ENCODE measurements at places on chromosomes 6 and 20. TPM values are rescaled to one million over a fixed set of nuclear protein-coding genes. Genes with fewer than 3 reads are reported as not detected.

MRAP2 gene
- total RNA-seq = 0.16 TPM

CLPSL2 gene
- not detected for total RNA-seq

KIF13A gene
- total RNA-seq = 79.5 TPM

SLC39A7 gene
- total RNA-seq = 37.0 TPM

LGSN gene
- not detected for total RNA-seq

BANF2 gene
- total RNA-seq = not detected

KCNK5 gene
- 0.06 TPM for total RNA-seq

BICRAL gene
- total RNA-seq = 12.2 TPM

ZNF217 gene
- total RNA-seq = 6.3 TPM

MICA gene
- 5.7 TPM for total RNA-seq

PRR18 gene
- not detected for total RNA-seq

FAM217A gene
- not detected for total RNA-seq

TRAPPC3L gene
- not detected for total RNA-seq

MCCD1 gene
- total RNA-seq = not detected

SNAI1 gene
- total RNA-seq = 3.0 TPM

EMILIN3 gene
- not detected for total RNA-seq

NKAPL gene
- 9.4 TPM for total RNA-seq

CALHM5 gene
- total RNA-seq = 0.81 TPM

CAGE1 gene
- total RNA-seq = not detected

TP53INP2 gene
- total RNA-seq = 31.0 TPM

CAP2 gene
- 380 TPM for total RNA-seq

PTCRA gene
- total RNA-seq = not detected

FOXQ1 gene
- not detected for total RNA-seq

HLA-DQA1 gene
- total RNA-seq = 1.3 TPM

SKIC2 gene
- total RNA-seq = 31.0 TPM

SLC13A3 gene
- 0.13 TPM for total RNA-seq

SERPINB1 gene
- 10.2 TPM for total RNA-seq

RBM24 gene
- total RNA-seq = 135 TPM

GPR6 gene
- not detected for total RNA-seq

ALDH5A1 gene
- total RNA-seq = 32.2 TPM

GPX5 gene
- total RNA-seq = not detected

MCHR2 gene
- not detected for total RNA-seq

FAM83C gene
- not detected for total RNA-seq

UST gene
- total RNA-seq = 2.3 TPM

MARCKS gene
- total RNA-seq = 17.2 TPM

SPEF1 gene
- total RNA-seq = 0.13 TPM

RSPO3 gene
- total RNA-seq = 28.3 TPM

HLA-DOB gene
- 0.21 TPM for total RNA-seq

TMEM74B gene
- 0.22 TPM for total RNA-seq

TTK gene
- total RNA-seq = not detected

ZBTB9 gene
- 4.9 TPM for total RNA-seq

MBOAT1 gene
- total RNA-seq = 0.99 TPM

PPIL6 gene
- total RNA-seq = 2.0 TPM

SLC22A23 gene
- total RNA-seq = 13.2 TPM

NKX2-2 gene
- not detected for total RNA-seq

SAMD10 gene
- 0.84 TPM for total RNA-seq

CASS4 gene
- total RNA-seq = 0.29 TPM

LPIN3 gene
- total RNA-seq = 1.2 TPM

MCM8 gene
- total RNA-seq = 8.0 TPM

FAM184A gene
- total RNA-seq = 0.52 TPM

LPA gene
- total RNA-seq = not detected

OR12D3 gene
- not detected for total RNA-seq

C20orf204 gene
- total RNA-seq = 0.69 TPM

All from psoas muscle (tissue), 8 donors.